Activated T-helper 9 cell treated with anti-CD3 and anti-CD28 coated beads, Interleukin-2, amount 50 U/mL, for 16 hours (primary cell): ENCODE measurements at places on chromosomes 5 and 9.

- no peak for DNase-seq
These were observed 432.9 kb downstream of the TLE4 start for GRCh38 chr9:80004714-80005113.

DNA sequence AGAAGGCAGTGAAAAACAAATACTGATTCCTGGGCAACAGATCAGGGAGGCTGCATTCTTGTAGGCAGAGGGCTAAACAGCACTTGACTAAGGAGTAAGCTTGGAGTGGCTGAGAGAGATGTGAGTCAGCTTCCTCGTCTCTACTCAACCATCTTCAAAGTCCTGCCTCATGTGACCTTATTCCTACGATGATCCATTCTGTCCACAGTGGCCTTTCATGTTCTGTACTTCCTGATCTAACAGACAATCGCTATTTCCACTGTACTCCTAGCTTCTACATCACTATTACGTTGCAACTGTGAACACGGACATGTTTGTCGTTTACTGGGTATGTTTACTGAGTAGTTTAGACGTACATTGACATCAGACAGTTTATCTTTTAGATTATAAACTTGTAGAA lies 365.4 kb downstream of the ARL15 start:
- no peak for DNase-seq

DNA sequence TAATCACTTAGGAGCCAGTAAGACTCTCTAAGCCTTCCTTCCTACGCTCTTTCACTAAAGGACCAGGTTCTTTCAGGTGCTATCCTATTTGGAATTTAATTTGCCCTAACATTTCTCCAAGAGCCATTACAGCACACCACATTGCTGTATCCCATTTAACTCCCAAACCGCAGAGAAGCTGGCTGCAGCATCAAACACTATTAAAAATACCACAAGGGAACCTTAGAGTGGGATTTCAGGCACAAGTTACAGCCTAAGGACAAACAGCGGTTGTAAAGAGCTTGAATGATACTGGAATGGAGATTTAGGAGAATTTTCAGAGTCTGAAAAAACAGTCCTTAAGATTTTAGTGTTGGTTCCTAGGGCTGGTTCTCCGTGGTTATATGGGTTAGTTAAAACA lies 566.4 kb downstream of the RAB3C start:
- no peak for DNase-seq

DNA sequence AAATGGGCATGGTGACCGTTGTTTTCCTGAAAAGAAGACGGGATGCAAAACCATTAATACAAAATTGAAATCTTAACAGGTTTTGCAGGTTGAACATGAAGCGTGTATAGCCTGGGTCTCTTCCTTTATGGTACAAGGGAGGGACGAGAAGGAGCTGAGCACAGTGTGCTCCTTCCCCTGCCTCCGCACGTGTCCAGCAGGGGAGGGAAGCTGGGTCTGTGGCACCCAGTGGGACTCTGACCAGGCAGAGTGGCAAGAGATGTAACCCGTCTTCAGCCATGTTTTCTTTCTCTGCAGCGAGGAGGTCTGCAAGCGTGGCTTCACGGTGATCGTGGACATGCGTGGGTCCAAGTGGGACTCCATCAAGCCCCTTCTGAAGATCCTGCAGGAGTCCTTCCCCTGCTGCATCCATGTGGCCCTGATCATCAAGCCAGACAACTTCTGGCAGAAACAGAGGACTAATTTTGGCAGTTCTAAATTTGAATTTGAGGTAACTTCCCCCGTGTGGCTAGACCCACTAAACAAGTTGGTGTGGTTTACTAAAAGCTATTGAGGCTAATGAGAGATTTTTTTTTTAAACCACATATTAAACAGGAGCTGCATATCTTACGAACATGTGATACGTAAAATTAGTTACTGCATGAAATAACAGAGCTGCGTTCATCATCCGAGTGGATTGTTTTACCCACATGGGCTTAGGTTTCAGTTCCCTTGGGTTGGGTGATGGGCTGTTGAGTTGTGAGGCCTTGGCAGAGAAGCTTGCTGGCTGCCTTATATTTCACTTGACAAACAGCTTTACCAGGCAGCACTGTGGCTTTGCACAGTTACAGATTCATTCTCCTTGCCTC lies 143.7 kb downstream of the TRIO start:
- DNase-seq: no peak

- DNase-seq: no peak
These were observed 38.8 kb upstream of the COL5A1 start for GRCh38 chr9:134602547-134603362.

DNA sequence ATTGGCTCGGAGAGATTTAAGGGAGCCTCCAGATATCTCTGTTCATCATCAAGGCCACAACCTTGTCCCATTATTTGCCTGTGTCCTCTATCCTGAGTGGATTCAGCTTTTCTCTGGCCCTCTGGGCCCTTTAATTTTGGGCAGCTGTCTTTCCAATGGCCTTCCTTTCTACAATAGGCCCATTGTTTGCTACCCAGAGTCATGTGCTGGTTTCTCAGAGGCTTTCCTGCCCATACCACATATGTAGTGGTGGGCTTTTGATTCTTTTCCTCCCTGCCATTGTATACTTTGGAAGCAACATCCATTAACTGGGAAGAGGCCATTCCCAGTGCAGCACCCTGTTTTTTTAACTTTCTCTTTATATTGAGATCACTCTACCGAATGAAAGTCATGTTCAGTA lies 233.9 kb upstream of the SGCD start:
- DNase-seq: no peak

DNA sequence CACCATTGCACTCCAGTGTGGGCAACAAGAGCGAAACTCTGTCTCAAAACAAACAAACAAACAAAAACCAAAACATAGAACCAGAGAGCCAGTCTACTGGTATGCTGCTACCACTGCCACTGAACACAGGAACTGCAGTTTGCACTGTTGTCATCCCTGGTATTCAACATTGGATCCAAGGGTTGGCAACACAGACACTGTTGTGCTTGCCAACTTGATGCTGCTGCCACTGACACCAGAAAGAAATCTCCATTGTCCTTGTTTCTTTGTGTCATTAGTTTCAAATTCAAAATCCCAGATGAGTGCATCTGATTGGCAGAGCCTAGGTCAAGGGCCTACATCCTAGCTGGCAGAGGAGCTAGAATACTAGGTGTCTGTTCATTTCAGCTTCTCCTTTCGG lies 16.2 kb downstream of the HINT1 start:
- no peak for DNase-seq

GRCh38 chr9:116985596-116985995 lies 298.5 kb downstream of the TRIM32 start:
- no peak for DNase-seq

GRCh38 chr9:80866576-80867227 lies 822.6 kb downstream of the TLE1 start:
- DNase-seq: no peak

- DNase-seq: no peak
These were observed 28.1 kb upstream of the F2RL1 start for GRCh38 chr5:76790632-76791290.

DNA sequence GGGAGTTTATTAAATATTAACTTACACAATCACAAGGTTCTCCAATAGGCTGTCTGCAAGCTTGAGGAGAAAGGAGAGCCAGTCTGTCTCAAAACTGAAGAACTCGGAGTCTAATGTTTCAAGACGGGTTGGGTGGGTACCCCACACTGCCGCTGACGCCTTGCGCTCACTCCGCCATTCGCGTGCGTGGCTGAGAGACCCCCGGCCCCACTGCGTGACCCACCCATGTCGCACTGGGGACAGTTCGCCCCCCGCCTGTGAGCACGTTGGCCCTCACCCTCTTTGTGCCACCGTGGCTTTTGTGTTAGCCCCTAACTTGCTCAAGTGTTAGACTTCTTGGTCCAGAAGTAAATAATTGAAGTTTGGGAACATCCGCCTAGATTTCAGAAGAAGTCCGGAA lies 270.0 kb upstream of the ITGA1 start:
- DNase-seq: no peak

DNA sequence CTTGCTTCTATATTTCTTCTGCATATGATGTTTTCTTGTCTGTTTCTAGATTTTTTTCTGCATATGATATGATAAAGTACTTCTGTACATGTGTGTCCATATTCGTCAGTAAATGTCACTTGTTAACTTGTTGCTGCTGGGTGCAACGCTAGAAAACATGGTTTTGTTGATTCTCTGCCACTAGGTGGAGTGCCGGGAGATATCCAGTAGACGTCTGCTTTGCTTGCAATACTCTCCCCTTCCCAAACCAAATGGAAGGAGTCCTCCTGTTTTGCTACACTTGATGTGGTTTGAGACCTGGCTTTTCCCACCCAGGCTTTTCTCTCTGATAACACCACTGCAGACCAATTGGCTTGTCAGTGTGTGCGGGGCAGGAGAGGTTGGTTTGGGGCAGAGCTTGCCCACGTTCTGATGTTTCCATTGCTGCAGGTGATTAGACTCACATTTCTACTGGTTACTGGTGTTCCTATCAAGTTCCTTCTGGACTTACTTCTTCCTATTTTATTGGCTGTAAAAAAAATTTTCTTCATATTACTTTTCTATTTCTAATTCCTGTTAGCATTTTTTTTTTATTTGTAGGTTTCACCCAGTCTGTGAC lies 900.0 kb upstream of the CDH10 start:
- DNase-seq: no peak

GRCh38 chr5:154743812-154744211 lies 11.4 kb upstream of the LARP1 start:
- DNase-seq: no peak

GRCh38 chr9:22921742-22922141 lies 475.1 kb downstream of the DMRTA1 start:
- DNase-seq: no peak

DNA sequence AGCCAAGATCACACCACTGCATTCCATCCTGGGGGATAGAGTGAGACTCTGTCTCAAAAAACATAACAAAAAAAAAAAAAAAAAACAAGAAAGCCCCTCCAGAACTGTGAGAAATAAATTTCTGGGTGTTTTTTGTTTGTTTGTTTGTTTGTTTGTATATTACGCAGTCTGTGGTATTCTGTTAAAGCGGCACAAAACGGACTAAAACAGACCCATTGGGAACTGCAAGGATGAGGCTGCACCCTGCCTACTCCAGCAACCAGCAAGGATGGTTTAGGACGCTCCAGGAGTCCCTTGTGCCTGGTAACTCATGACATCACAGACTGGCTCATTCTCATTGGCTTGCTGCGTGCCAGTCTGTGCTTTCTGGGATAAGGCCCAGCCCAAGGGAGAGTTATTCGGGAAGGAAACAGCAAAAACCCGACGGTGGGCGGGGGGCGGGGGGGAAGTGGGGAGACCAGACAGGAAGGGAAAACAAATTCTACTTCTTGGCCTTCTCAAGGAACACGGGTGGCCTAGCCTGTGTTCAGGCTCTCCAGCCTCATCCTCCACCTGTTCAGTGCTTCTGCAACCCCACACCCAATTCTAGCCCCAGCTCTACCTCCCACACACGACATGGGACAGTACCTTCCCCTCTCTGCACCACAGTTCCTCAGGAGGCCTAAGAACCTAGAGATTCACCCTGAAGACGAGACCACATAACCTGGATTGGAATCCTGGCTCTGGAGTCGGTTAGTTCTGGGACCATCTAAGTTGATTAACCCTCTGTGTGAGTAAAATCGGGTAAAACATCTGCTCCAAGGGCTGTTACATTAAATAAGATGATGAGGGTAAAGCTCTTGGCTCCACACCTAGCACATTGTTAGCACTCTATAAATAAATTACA lies 2.8 kb downstream of the CD74 start:
- no peak for DNase-seq
